ENCODE measurements at places on chromosomes 4 and X.

DNA sequence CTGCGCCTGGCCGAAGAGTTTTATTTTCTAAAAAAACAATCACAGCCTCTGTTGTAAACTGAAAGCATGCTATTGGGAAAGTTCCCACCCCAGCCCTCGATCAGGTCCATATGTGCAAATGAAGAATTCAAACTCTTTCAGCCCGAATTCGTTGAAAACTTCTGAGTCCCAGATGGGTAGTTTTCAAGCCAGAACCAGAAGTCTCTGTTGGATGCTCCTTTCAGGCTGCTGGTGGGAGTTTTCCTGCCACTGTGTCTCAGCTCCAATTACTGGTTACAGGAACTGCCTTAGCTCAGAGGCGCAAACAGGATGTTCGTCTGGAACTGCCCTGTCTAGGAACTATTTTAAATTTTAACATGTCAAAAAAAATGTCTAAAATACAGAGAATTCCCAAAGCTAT lies 9.3 kb upstream of the ALG13 start:
- DNase-seq = no peak

DNA sequence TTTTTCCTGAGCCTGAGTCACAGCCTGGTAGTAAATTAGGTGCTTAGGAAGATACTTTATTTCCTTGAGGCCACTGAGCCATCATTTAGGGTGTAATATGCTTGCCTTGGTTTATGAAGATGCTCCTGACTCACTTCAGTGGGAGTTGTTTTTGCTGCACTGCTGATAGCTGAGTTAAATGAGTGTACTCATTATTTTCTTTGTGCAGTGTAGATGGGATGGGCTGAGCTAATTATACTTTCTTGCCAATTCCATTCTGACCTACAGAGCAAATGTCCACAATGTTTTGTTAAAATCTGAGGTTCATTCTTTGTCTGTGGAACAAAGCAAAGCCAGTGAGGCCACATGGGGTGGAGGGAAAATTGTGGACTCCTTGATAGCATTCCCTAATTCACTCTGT lies 60.0 kb downstream of the FGF13 start:
- DNase-seq = no peak

- no peak for DNase-seq
Observed at GRCh38 chr4:184596617-184597185, 52.5 kb downstream of the CASP3 start.

- DNase-seq = no peak
Observed at GRCh38 chrX:107678957-107679740, 50.8 kb downstream of the PRPS1 start.

DNA sequence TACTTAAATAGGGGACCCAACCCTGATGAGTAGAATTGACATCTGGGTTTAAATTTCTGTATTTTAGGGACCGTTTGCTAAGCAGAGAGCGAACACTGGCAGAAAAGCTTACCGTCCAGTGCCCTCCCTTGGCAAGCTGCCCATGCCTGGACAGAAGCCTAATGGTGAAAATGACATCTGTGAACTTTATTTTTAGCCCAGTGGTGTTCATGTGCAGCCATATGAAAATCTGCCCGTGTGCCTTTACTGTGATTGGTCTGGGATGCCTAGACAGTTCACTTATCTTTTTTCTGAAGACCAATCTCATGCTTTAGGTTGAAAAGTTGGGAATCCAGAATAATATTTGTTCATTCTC lies 1.1 kb downstream of the STBD1 start:
- DNase-seq = no peak

- no peak for DNase-seq
Observed at GRCh38 chr4:176191974-176192373, 3.4 kb downstream of the SPATA4 start.

GRCh38 chr4:80219301-80220025 lies 22.2 kb downstream of the PRDM8 start:
- DNase-seq = no peak

DNA sequence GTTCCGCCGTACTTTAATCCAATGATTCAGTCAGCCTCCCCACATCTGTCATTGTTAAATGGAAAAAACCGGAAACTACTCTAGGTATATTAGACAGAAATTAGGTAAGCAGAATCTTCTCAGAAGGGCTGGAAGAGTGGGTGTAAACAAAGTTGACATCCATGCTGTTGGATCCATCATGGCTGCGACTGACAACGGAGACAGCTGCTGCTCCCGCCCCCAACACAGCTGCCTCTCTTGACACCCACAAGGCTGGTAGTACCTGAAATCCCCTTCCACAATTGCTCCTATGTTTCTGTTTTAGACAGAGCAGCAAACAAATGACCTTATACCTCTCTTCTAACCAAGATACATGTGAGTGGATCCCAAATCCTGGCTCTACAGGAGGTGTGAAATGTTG lies 66.6 kb downstream of the RXFP1 start:
- no peak for DNase-seq

DNA sequence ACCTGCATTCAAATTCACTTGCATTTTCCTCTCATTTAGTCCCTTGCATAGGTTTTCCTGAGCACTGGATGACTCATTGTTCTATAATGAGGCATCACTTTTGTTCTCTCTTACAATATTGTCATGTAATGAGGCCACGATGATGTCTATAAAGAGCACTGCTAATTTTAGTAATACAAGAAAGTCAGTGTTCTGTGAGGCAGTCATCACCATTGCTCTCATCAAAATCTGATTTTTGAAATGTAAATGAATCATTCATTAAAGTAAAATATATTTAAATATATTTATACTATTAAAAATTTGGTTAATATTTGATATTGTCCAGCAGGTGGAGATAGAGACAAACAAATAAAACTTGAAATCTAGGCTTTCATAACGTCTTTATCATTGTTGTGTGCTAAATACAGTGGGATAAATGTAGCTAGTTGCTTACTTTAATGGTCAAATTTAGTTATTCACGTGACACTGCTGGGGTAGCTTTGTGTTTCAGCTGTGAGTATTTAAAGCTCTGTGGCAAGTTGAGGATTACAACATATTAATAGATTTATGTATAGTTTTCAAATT lies 15.4 kb downstream of the HMGB2 start:
- DNase-seq = no peak

- no peak for DNase-seq
Observed at GRCh38 chr4:175951794-175952193, 113.8 kb upstream of the WDR17 start.

GRCh38 chr4:85151786-85152185 lies 185.3 kb upstream of the WDFY3 start:
- DNase-seq = no peak

- no peak for DNase-seq
Observed at GRCh38 chr4:40200875-40201801, 4.3 kb downstream of the RHOH start.

DNA sequence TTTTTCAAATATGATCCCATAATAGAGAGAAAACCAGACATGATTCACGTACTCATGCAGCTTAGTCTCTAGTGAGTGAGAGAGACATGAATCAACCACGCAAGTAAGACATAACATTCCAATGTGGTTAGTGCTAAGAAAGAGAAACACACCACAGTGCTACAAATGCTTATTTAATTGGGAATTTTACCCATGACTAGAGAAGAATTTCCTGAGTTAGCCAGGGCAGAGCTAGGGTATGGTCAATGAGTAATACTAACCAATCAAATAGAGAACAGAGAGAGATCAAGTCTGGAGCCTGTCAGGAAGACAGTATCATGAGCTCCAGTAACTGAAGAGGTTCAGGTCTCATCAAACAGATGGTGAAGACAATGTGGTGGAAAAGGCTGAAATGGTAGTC lies 495.2 kb downstream of the PDGFC start:
- no peak for DNase-seq

DNA sequence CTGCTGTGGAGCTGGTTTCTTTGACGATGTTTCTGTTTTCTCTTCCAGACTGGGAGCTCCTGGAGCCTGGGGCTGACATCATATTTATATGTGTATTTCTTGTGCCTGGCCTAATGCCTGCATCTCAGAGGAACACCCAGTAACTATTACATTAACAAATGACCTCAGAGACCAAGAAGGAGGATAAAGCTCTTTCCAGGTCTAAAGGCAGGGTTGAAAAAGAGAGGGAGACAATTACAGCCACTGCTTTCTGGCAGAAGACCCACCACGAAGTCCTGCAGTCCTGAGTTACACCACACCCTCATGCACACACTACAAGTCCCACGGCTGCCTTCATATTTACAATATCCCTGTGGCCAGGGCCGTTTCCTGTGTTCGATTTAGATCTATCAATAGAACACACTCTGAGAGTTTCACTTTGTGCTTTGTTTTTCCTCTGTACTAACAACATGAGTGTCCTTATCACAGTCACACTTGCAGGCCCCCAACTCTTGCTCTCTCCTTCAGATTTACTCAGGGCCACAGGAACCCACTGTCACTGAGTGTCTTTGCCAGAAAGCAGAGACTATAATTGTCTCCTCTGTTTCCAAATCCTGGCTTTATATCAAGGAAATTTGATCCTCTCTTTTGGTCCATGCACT lies 535.5 kb downstream of the MID1IP1 start:
- DNase-seq = no peak

- no peak for DNase-seq
Observed at GRCh38 chr4:48241731-48242130, 27.9 kb downstream of the TEC start.

DNA sequence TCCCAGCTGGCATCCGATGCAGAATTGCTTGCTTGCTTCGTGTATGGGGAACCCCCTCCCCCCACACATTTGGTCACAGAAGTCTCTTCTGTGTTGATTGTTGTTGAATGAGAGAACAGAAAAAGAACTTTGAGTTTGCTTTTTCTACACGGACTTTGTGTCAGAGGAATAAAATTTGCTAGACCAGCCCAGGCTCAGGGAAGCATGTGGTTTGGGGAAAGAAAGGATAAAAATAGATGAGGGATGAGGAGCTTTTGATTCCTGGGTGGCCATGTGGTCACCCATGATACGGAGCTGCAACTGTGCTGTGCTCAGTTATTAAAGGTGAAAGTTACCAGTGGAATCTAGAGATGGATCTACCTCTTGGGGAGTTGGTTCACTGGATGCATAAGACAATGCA lies 34.2 kb upstream of the ESX1 start:
- no peak for DNase-seq

GRCh38 chr4:81510643-81511178 lies 39.0 kb upstream of the RASGEF1B start:
- no peak for DNase-seq

DNA sequence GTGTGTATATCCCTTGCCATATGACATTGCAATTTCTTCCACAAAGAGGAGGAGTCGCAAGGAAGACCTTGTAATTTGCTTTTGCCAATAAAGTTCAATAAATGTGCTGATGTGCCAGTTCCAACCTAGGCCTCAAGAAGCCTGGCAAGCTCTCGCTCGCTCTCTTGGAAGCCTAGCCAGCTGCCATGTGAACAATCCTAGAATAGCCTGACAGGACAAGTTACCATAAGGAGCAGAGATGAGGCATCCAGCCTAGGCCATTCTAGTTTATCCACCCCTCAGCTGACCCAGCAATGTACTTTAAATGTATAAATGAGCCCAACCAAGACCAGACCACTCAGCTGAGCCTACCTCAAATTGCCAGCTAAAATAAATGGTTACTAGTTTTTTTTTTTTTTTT lies 145.7 kb upstream of the QRFPR start:
- no peak for DNase-seq
